Naive thymus-derived CD4-positive, alpha-beta T cell (primary cell): ENCODE measurements at places on chromosomes 16 and 17. TPM values are rescaled to one million over a fixed set of nuclear protein-coding genes. Genes with fewer than 3 reads are reported as not detected.

CNTNAP1 gene
- 1.8 and 2.2 TPM in 2 replicates for total RNA-seq

NPIPA3 gene
- 6.9 TPM for total RNA-seq

CLDN7 gene
- total RNA-seq = 3.8 TPM

CCR7 gene
- 262 TPM for total RNA-seq

C16orf86 gene
- total RNA-seq = 4.7 TPM

CA10 gene
- total RNA-seq = not detected in 2 replicates

CWC25 gene
- 55.4 TPM for total RNA-seq

CFAP97D1 gene
- total RNA-seq = not detected

TM4SF5 gene
- not detected for total RNA-seq

BMERB1 gene
- total RNA-seq = 2.8 TPM

SLC4A1 gene
- not detected for total RNA-seq

TBX2 gene
- total RNA-seq = not detected in 2 replicates

SYCE1L gene
- total RNA-seq = 14.1 TPM

SDR42E1 gene
- 9.7 TPM for total RNA-seq

MTMR4 gene
- 68.7 and 71.3 TPM in 2 replicates for total RNA-seq

KRTAP3-1 gene
- total RNA-seq = not detected

ADCY9 gene
- total RNA-seq = 14.3 TPM

SPATA32 gene
- total RNA-seq = not detected

CCL16 gene
- not detected for total RNA-seq

TSNAXIP1 gene
- 0.54 TPM for total RNA-seq

VMO1 gene
- total RNA-seq = not detected in 2 replicates

FDXR gene
- 38.8 and 39.5 TPM in 2 replicates for total RNA-seq

TMEM114 gene
- total RNA-seq = not detected

TEX19 gene
- not detected for total RNA-seq

KRTAP2-1 gene
- not detected in 2 replicates for total RNA-seq

TBC1D3C gene
- not detected in 2 replicates for total RNA-seq

CDRT15 gene
- total RNA-seq = not detected

GALR2 gene
- not detected for total RNA-seq

GAS7 gene
- total RNA-seq = 54.3 TPM
